Endodermal cell (in vitro differentiated cells): ENCODE measurements at places on chromosomes 6 and 20.
A peak's percentile ranks its signal among the peaks of the same experiment; 100 is the strongest.

DNA sequence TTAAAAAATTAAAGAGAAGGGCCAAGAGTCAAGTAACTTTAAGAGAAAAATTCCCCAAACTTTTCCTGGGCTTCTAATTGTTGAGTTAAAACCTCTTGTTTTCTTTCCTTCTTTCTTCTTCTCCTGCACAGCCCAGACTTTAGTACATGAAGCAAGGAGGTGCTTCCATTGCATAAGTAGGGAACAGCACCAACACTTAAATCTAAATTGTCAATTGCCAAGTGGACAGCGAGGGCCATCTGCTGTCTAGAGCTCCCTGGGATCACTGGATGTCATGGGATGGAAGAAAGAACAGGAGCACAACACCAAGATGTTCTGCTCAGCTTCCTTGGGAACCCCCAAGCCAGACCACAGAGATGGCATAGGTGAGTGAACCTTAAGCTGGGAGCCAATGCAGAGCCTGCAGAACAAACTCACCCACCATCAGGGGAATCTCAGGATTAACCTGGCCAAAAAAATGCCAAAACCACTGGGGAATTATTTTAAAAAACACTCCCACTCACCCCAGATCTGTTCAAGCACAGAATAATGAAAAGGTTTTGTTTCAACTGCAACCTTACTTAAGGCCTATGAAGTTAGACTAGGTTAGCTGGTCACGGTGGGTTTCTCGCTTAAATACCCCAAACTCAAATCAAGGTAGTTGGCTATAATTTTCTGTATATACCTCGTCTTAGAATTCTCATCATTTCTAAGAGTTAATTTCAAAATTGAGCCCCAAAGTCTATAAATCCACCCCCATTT lies 67.8 kb downstream of the TNFRSF21 start:
- no peak for DNase-seq

- DNase-seq, result no peak
Measured at GRCh38 chr6:105569706-105570105, 166.8 kb upstream of the PREP start.

GRCh38 chr20:31494131-31494530 lies 19.0 kb downstream of the REM1 start:
- peak; percentile 90 for DNase-seq

DNA sequence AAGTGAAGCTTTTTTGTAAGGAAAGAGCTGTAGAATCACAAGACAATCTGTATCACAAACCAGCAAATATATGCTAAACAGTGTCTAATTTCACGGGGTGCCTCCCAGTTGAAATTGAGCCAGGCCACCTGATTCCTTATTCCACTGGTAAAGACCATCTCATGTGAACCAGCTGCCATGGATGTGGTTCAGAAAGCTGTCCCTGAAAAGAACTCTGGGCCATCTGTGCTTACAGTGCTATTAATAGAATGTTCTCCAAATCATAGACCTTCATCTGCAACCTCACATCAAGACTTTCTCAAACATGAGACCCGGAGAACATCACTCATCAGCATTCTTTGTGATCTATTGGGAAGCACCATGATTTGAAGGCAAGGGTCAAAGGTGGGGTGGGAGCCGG lies 89.7 kb downstream of the FBXO5 start:
- no peak for DNase-seq

- no peak for DNase-seq
Measured at GRCh38 chr20:58707770-58708169, 15.2 kb downstream of the NPEPL1 start.

DNA sequence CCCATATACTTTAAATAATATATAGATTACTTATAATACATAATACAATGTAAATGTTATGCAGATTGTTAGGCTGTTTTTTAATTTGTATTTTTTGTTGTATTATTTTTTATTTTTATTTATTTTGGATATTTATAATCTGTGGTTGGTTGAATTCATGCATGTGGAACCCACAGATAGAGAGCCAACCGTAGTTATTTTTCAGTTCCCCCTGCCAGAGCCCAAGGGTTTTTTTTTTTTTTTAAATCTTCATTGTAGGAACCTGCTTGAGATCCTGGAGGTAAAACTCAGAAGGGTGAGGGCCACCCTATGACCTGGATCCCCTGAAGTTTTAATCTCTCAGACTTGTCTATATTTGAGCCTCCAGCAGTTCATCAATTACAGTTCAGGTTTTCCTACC lies 133.2 kb downstream of the B3GAT2 start:
- no peak for DNase-seq
